Erythroblast (primary cell): ENCODE measurements at places on chromosomes 12 and 14.
A peak's percentile ranks its signal among the peaks of the same experiment; 100 is the strongest.

GRCh38 chr14:52706286-52706685 lies 714 bp upstream of the PSMC6 start:
- DNase-seq = peak; percentile 80

DNA sequence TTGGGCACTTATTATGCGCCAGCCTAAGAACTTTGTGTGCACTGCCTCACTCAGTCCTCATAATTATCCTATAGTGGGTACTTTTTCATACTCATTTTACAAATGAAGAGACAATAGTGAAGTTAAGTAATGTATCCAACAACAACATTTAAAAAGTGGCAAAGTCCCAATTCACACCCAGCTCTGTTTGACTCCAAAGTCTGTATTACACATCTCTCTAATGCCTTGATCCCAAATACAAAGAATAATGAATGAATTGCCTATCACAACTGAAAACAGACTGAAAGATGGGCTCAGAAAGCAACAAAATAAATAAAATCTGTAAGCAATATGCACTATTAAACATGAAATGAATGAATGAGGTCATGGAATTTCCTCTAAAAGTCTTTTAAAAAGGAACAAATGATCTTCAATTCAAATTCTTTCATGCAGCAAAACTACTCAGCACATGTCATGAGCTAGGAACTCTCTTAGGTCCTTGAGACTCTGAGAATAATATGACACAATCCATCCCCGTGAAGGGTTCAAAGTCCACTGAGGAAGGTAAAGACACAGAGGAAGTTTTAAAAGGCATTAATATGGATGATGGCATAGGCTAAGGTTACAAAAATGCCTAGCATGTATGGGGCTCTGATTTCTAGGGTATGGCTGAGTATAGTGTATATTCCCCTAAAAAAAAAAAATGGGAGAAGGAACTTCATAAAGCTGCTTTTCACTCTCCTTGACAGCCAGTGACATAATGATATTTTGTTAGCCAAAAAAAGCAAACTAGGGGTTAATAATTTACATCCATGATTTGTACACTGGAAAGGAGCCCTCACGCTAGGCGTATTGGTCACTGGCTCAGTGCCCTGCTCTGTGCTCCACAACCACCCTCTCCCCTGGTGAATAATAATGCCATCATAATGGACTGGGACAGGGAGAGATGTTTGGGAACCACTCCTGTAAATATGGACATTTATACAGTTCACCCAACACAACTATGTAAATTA lies 103.4 kb downstream of the SLC2A13 start:
- DNase-seq = no peak

DNA sequence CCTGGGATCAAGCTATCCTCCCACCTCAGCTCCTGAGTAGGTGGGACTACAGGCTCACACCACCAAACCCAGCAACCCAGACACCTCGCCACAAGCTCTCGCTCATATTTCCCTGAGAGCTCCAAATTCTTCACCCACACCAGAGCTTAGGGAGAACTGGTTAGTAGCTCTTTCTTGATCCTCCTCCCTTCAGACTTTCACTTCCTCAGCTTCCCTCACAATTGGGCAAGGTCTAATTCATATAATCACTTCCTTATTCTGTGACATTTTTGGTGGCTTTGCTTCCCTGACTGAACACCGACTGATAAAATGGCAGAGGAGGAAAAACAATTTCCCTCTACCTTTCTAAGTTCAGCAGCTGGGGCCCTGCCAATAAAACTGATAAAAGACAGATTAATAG lies 88.5 kb downstream of the GXYLT1 start:
- no peak for DNase-seq

DNA sequence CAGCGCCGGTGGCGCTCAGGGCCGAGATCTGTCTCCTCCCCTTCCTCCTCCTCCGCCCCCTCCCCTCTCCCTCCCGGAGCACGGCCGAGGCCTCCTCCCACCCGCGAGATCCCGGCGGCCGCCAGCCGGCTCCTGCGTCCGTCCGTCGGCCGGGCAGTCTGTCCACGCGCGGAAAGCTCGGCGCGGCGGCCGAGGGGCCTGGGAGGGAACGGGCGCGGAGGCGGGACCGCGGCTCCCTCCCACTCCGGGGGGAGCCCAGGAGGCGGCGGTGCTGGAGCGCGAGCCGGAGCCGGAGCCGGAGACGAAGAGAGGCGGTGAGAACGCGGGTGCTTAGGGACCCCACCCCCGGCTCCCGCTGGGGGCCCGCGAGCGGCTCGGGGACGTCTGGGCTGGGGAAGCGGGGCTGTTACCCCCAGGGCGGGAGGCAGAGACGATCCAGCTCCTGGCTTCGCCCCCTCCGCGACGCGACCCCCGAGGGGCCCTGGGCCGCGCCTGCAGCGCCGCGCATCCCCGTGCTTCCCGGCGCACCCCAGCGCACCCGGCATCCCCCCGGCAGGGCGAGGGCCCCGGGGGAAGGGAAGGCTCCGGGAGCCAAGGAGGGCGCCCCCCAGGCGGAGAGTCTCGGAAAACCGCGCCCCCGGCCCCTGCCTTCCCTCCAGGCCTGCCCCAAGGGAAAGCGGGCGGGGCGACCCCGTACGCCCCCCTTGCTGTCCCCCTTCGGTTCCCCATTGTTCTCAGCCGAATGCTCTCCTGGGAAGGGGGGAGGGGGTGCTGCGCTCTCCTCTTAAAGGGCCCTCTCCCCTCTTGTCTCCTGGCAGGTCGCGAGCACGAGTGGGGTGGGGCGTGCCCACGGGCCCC lies at the start of gene DTX1:
Gene DTX1, plus strand, starts transcription at position 100 of the 858 bp plus-strand sequence. CDS start 1,463 bp downstream, outside the sequence.
- no peak for DNase-seq

- no peak for DNase-seq
These were observed 8.3 kb downstream of the DBX2 start for GRCh38 chr12:45042599-45042998.

- DNase-seq = no peak
These were observed 15.3 kb upstream of the OR8S1 start for GRCh38 chr12:48510111-48510510.

DNA sequence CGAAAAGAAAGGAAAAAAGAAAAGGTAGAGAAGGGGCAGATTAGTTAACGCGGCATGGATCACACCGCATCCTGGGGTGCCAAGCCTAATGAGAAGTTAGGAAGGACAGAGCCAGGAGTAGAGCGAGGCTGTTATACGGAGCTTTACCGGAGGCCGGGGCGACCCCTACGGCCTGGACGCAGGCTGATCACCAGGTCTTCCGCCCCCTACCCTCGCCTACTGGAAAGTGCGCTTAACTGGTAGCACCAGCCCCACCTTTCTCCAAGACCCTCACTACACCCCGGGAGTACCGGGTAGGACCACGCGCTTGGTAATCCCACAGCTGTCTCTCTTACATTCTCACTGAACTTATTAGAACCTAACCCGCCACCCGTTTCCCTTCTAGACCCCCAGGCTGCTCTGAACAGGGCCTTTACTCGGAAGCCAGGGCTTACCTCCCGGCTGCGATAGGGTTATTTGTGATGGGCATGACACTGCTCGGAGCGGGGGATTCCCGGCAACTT lies 33.8 kb downstream of the WBP11 start:
- DNase-seq = peak; percentile 61

GRCh38 chr12:12327802-12328201 lies 22.2 kb downstream of the MANSC1 start:
- peak; percentile 72 for DNase-seq

DNA sequence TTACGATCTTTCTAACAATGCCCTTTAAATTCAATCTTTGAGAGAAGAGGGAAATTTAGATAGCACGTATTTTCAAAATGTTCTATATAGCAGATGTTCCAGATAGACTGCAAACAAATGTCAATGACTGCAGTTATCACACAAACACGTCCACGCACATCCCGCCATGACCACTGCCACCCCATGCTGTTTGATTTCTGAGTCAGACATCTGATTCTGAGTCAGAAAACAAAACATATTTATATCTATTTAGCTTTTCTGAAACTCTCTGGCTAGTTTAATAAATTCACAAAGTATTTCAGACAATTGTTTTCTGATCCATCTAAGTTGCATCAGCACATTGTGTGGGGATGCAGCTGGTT lies 105.9 kb upstream of the BCAT1 start:
- DNase-seq = peak; percentile 24

DNA sequence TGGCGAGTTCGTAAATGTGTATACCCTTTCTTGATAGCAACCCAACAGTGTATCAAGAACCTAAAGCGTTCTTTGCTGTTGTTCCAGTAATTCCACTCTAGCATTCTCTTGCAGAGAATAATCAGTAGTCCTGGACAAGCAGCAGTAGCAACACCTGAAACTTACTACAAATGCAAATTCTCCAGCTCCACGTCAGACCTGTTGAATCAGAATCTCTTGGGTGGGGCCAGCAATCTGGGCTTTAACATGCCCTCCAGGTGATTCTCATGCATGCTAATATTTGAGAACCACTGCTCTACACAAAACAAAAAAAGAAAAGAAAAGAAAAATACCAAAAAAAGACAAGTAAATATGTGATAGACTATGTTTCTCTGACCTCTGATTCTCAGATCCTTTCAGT lies 10.1 kb downstream of the PTGDR start:
- no peak for DNase-seq

- no peak for DNase-seq
These were observed 420.8 kb downstream of the CCDC91 start for GRCh38 chr12:28611115-28611435.

- DNase-seq = peak; percentile 78
These were observed 12.6 kb upstream of the LGALS3 start for GRCh38 chr14:55116246-55117030.

DNA sequence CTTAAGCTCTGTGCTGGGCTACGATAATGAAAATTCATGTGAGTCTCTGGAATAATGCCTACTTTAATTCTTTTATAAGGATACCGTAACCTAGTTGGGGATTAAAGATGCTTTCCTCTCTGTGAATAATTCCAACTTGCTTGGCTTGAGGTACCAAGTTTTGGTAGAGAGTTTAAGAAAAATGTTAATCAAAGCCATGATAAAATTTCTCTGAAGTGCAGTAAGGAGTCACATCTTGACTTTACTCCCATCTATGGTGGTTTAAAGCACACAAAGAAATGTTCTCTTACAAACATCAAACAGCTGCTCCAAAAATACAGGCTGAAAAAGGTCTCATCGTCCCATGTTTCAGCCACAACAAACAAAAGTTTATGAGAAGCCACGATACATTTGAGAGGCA lies 284.8 kb upstream of the TBX3 start:
- no peak for DNase-seq

DNA sequence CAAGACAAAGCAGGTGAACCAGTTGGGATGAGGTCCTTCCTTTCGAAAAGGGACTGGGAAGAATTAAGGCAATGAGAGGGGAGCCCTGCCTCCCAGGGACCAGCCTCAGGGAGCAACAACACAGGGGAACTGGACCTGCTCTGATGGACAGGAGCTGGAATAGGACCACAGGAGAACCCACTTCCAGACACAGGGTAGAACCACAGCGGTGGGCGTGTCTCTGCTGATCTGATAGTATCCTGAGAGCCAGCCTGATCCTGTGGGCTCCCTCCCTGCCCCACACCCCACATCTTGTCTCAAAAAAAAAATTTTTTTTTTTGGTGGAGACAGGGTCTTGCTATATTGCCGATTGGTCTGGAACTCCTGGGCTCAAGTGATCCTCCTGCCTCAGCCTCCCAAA lies 13.6 kb upstream of the PLEK2 start:
- DNase-seq = peak; percentile 55

- peak; percentile 18 for DNase-seq
These were observed 148.8 kb upstream of the ATF7IP start for GRCh38 chr12:14216405-14217294.

- DNase-seq = no peak
These were observed 106.3 kb downstream of the ETNK1 start for GRCh38 chr12:22731236-22731635.

DNA sequence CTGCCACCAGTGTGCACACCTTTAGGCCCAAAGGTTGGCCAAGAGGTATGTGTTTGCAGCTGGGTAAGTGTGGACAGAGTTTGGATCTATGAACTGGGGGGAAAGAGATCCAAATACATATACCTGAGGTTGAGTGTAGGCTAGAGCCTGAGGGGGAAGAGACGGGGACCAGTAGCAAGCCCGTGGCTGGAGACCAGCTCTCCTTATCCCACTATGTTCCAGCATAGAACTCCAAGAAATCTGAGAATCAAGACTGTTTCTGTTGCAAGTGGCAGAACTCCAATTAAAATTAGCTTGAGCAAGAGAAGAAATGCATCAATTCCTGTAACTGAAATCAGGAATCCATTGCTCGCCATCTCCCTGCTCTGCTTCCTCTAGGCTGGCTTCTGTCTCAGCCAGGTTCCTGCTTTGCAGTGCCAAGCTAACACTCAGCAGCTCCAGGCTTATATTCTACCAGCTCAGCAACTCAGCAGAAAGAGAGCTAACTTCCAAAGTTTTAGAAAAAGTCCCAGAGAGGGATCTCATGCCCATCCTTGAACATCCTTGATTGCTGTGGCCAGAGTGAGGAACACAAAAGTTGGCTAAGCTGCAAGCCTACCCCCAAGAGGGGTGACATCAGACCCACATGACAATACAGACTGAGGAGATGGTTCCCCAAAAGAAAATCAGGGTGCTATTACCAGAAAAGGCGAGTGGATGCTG lies 1.5 kb upstream of the PCK2 start:
- no peak for DNase-seq

- DNase-seq = no peak
These were observed 15.7 kb downstream of the CAPZA3 start for GRCh38 chr12:18753481-18754123.

DNA sequence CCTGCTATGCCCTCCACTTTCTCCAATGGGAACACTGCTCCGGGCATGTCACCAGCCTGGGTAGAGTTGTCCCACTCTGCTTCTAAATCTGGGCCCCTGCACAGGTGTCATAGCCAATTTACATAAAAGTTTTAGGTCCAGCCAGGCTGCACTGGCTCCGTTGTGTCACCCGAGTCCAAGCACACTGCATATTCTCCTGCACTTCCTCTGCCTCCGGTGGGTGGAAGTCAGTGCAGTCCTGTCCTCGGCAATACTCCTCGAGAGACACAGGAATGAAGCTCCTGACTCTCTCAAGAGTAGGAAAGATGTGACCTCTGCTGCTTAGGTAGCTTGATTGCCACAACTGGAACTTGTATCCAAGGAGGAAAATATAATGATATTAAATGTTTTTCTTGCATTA lies 15.2 kb downstream of the SLC8A3 start:
- DNase-seq = no peak

GRCh38 chr14:92493024-92493423 lies 20.6 kb upstream of the RIN3 start:
- no peak for DNase-seq

DNA sequence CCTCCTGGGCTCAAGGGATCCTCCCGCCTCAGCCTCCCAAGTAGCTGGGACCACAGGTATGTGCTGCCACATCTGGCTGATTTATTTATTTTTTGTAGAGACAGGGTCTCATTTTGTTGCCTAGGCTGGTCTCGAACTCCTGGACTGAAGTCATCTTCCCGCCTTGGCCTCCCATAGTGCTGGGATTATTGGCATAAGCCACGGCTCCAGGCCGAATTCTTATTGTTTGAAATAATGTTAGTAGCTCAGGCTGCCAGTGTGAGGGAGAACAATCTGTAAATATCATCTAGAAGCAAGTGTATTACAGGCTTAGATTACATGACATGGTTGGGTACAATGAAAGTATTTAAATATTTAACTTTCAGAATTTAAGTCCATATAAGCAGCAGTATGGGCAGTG lies 8.2 kb downstream of the ACTR6 start:
- DNase-seq = no peak

GRCh38 chr14:104887623-104888488 lies 22.8 kb downstream of the CEP170B start:
- no peak for DNase-seq

- no peak for DNase-seq
These were observed 46.5 kb downstream of the OR9K2 start for GRCh38 chr12:55172686-55173085.
